ENCODE measurements at places on chromosomes 3 and 15. TPM values are rescaled to one million over a fixed set of nuclear protein-coding genes. Genes with fewer than 3 reads are reported as not detected.
A peak's percentile ranks its signal among the peaks of the same experiment; 100 is the strongest.

Gene PCOLCE2
- total RNA-seq = 25.7 TPM

- ATAC-seq = peak; percentile 41
Observed at GRCh38 chr3:197487911-197488391, 67.8 kb downstream of the BDH1 start.

- ATAC-seq = no peak
Observed at GRCh38 chr3:143337387-143337786, 217.8 kb downstream of the CHST2 start.

DNA sequence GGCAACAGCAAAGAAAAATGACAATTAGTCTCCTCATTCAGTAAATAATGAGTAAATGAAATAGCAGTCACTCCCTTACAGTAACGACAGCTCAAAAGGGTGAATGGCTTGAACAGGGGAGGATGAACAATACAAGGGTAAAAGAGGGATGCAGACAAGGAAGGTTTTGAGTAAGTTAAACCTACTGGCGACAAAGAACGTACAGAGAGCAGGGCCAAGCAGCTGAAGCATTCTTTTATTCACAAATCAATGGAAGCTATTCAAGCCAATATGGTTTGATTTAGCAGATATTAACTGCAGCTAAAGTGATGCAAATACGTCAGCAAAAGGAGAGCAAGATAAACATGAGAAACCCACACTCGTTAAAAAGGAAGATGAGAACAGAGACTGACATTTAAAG, 90.7 kb upstream of the ICE2 start:
- no peak for ATAC-seq

DNA sequence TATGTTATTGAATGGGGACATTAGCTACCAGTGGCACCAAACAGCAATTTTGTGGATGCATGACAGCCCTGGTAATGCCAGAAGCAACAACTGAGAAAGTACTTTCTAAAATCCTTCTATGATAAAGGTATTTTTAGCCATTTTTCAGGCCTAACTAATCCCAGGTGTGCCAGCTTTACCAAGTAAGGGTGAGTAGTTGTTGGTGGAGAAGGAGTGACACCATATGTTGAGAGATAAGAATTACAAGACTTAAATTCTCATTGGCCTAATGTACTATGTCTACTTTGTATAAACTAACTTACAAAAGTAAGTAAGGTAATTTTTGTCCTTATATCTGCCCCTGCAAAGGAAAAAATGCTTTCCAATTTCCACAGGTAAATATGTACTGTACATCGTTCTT, 4.1 kb upstream of the COX17 start:
- no peak for ATAC-seq

- ATAC-seq = no peak
Observed at GRCh38 chr15:59764775-59765174, 75.7 kb upstream of the BNIP2 start.

Gene TTC14
- 79.5 TPM for total RNA-seq

Gene IGSF10
- total RNA-seq = 1.4 TPM

DNA sequence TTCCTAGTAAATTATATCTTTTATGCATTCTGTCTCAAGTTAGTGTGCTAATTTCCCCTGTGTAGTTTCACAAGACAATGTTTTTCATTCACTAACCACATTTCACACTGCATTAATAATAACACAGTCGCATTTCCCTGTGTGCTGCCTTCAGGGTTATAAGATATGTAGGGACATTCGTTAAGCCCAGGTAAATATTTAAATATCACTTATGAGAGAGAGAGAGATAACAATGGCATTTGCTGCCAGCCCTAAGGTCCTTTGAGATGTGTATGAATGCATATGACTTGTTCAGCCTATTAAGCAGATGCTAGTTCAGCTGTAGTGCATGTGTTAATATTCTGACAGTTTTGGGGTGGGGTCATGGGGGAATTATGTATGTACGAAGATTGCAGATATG, 876.7 kb downstream of the NAALADL2 start:
- no peak for ATAC-seq

GRCh38 chr3:139597947-139598346, 58.4 kb upstream of the RBP1 start:
- ATAC-seq = no peak

- peak; percentile 92 for ATAC-seq
Observed at GRCh38 chr3:196712514-196713413, 587 bp downstream of the PIGX start.

Gene CCDC14
- total RNA-seq = 18.5 TPM

DNA sequence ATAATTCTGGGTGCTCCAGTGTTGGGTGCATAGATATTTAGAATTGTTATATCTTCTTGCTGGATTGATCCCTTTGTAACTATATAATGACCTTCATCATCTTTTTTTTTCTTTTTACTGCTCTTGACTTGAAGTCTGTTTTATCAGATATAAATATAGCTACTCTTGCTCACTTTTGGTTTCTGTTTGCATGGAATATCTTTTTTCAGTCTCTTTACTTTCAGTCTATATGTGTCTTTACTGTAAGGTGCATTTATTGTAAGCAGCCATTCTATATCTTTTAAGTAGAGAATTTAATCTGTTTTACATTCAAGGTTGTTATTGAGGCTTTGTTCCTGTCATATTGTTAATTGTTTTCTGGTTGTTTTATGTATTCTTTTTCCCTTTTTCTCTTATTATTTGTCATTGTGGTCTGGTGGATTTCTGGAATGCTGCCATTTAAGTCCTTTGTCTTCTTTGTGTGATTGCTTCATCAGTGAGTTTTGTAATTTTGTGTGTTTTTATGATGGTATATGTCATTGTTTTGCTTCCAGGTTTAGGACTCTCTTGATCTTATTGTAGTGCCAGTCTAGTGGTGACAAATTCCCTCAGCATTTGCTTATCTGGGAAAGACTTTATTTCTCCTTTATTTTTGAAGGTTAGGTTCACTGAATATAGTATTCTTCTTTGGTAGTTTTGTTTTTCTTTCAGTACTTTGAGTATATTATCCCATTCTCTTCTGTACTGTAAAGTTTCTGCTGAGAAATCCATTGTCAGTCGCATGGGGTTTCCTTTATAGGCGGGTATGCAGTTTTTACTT, 8.3 kb upstream of the PRR23C start:
- no peak for ATAC-seq

DNA sequence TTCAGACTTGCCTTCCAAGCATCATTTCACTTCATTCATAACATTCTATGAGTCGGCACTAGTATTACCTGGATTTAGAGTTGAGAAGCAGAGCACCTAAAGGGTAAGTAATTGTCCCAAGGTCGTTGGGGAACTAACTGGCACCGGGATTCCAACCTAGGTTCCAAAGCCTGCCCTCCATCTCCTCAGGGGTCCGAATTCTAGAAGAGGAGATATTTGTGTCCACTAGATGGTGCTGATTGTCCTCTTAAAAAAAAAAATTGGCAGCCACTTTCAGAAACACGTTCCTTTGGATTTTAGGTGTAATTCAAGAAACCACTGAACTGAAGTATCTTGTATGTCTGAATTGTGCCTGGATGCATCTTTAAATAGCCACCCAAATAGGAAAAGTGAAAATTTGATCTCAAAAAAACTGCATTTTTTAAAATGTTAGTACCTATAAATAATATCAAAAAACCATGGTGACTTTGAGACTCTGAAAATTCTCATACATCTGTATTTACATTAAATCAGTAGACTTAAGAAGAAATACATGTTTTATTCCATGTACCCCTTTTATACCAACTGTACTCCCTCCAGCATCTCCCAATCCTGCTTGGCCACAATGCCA, 3.9 kb upstream of the FSIP1 start:
- no peak for ATAC-seq

- no peak for ATAC-seq
Observed at GRCh38 chr3:154152741-154153140, 31.6 kb downstream of the ARHGEF26 start.

GRCh38 chr3:160796813-160797164, 40.8 kb downstream of the PPM1L start:
- ATAC-seq = no peak

- ATAC-seq = no peak
Observed at GRCh38 chr3:139122612-139123011, 77.9 kb upstream of the PRR23C start.

Gene MTHFS
- 12.8 TPM for total RNA-seq

- no peak for ATAC-seq
Observed at GRCh38 chr3:23421811-23422516, 218.8 kb downstream of the UBE2E2 start.

Gene PLA1A
- total RNA-seq = 0.50 TPM

- no peak for ATAC-seq
Observed at GRCh38 chr15:38612159-38612863, 47.7 kb upstream of the RASGRP1 start.

- no peak for ATAC-seq
Observed at GRCh38 chr15:89494031-89494430, 2.4 kb downstream of the RHCG start.

DNA sequence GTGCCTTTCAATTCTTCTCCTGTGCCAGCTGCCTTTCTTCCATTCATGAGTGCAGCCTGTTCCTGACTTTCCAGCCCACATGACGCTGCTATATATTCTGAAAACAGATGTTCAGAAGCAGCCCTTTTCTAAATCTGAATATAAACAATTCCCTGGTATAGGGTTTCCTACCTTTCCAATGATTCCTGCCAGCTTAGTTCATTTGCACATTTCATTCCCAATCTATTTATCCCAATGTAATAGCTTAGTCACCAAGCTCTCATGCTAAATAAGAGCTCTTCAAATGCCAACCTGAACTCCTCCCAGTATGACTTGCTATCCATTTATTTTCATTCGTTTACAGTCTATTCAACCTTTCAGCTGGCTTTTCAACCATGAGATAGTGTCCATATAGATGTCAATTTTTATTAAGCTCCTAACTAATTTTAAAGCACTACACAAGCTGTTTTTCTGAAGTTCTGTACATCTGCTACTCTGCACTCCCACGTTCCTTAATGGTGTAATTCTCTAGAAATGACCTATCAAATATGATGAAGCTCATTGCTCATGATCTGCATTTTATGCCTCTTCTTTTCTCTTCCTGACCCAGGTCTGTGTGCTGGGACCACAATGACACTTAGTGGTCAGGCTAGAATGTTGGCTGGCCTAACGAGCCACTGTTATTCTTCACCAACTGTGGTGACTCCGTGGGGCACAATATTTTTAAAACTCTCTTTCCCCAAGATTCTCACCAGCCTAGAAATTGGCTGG, 605.0 kb upstream of the TBL1XR1 start:
- no peak for ATAC-seq

DNA sequence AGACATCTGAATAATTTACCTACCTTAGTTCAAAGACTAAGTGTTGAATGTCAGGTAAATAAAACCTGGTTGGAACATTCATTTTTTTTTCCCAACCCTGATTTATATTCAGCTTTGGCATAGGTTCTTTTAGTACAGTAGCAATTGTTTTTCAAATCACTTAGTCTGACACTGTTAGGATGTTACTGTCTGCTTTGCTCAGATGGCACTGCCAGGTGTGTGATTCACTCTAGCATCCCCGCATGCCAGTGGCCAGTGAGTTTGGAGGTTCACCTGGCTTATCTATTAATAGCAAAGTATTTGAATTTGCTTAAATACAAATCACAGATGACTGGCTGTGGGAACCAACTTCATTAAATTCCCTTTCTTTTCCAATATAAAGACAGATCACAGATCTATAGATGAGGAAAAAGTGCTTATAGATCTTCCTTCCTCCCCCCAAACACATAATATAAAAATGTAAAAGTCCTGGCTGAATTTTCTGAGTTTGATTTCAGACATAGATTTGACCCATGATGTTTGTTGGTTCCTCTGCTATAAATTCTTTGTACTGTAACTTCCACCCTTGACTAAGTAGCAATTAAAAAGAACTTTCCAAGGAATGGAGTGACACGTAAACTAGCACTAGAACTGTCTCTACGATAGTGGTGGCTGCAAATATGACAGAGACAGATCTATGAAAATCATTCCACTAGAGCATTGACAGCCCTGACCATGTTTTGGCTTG, 3.9 kb downstream of the THBS1 start:
- no peak for ATAC-seq

Gene THBS1
- 301 TPM for total RNA-seq

- ATAC-seq = no peak
Observed at GRCh38 chr3:195475614-195476013, 32.8 kb upstream of the ACAP2 start.

DNA sequence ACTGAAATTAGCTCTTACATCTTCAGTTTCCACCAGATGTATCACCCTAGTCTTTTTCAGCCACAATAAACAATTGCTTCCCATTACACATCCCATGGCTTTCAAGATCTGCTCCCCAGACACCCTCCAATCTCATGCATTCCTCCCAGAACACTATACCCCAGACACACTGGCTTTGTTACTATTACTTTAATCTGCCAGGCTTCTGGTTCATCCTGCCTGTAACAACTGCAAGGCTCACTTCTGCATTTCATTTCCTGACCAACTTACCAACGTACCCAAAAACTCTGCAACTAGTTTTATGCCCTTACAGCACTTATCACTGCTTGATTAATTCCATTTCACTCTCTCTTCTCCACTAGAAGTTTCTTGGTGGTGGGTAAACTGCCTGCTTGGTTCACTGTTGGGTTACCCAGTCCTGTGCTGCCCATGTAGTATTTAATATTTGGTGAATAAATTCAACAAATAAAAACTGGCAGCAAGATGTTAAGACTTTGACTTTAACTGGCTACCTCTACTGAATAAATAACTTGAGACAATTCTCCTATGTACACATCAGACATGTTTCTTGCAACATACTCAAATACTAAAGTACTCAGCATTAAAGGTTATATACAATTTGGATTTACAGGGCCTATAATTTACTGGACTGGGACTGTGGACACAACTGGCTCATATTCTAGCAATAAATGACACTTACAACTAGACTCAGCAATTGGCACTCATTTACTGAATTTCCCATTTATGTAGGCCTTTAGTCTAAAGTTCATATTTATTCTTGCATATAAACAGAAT, 2.7 kb downstream of the RPL22L1 start:
- ATAC-seq = no peak

DNA sequence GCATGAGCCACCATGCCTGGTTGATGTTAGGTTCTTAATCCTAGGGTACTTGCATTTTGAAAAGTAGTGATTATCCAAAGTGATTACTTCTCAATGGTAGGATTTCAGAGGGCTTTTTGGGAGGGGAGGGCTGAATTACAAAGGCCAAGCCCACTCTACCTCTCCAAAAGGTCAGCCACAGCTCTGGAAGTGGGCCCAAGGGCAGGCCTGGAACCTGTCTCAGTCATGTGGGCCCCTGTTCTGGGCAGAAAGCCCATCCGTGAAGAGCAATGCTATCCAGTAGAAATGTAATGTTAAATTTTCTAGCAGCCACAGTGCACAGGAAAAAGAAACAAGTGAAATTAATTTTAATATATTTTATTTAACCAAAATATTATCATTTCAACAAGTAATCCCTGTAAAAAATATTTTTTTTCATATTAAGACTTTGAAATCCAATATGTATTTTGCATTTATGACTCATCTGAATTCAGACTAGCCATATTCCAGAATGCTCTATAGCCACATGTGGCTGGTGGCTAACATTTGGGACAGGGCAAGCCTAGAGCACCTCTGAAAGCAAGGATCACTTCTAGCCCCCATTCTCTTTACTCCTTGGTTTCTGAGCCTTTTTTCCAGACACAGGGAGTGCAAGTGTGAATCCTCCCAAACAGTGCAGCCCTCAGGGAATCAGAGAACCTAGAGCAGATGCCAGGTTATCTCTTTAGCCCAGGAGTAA, 16.8 kb downstream of the RFT1 start:
- no peak for ATAC-seq

- no peak for ATAC-seq
Observed at GRCh38 chr3:150699068-150699639, 4.6 kb downstream of the ERICH6 start.

- ATAC-seq = no peak
Observed at GRCh38 chr15:40695469-40695890, 506 bp downstream of the RAD51 start.

- ATAC-seq = no peak
Observed at GRCh38 chr15:31871887-31872281, 158.4 kb upstream of the CHRNA7 start.

All from gastroesophageal sphincter (tissue), 4 donors.